ENCODE measurements at places on chromosomes 7 and 10. TPM values are rescaled to one million over a fixed set of nuclear protein-coding genes. Genes with fewer than 3 reads are reported as not detected.

GRCh38 chr7:117870448-117871130 is 2.7 kb downstream of the CTTNBP2 start:
- no peak for DNase-seq

- no peak for DNase-seq
Measured at GRCh38 chr10:133294189-133294588, 14.5 kb downstream of the TUBGCP2 start.

SCIN gene
- 0.58 TPM for total RNA-seq

OIT3 gene
- 0.19 TPM for total RNA-seq

- DNase-seq: no peak
Measured at GRCh38 chr10:33743429-33743857, 409.0 kb upstream of the NRP1 start.

GRCh38 chr10:85649461-85649860 is 717.1 kb downstream of the GRID1 start:
- no peak for DNase-seq

DNA sequence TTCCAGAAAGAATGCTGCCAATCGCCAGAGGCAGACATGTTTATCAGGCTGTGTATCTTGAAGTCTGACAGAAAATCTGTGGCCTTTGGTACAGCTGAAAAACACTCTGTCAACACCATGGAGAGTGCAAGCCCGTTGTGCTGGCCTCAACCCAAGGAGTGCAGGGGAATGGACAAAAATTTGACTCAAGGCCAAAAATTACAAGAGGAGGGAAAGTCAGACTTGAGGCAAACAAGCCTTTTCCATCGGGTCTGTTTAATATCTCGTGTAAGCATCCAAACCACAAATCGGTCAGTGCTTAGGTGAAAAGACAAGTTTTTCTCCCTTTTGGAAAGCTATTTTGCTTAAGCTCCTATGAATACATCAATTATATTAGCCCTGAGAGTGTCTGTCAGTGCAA is 305.3 kb upstream of the NFE2L3 start:
- no peak for DNase-seq

DNA sequence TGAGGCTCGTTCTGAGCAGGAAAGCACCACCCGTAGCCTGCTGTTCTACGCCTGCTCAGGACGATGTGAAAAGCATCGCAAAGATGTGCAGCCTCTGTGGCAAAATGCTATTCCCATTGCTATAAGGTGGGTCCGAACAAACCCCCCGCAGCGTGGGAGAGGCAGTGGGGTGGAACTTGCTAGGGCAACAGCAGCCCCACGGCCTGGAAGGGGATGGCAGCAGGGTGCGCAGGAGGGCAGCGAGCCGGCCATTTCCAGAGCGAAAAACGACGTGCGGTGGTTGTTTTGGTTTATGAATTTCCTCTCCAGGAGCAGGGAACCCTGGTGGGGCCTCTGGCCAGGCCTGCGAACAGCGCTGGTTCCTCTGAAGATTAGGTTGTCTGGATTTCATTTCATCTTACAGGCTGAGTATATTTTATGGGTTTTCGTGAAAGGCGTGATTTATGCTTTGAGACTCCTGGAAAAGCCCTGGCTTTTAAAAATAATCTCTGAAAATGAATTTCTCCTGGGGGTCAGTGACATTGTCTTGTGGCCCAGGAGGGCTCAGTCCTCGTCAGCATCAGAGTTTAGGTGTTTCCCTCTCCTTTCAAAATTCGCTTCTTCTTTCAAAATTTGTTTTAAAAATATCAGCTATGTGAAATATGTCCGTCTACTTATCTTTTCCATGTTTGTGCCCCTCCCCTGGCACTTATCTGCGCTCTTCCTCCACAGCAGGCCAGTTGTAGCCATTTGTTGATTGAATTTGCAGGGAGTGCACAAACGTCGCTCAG is 42.3 kb upstream of the UBE3C start:
- no peak for DNase-seq

NEUROG3 gene
- not detected for total RNA-seq

GRCh38 chr10:81876253-81877077 is 1.5 kb downstream of the NRG3 start:
- no peak for DNase-seq
